Stimulated activated CD4-positive, alpha-beta T cell treated with anti-CD3 and anti-CD28 coated beads, Interleukin-2, amount 100 ng/mL, for 4 hours (primary cell): ENCODE measurements at places on chromosomes 2 and 18.

DNA sequence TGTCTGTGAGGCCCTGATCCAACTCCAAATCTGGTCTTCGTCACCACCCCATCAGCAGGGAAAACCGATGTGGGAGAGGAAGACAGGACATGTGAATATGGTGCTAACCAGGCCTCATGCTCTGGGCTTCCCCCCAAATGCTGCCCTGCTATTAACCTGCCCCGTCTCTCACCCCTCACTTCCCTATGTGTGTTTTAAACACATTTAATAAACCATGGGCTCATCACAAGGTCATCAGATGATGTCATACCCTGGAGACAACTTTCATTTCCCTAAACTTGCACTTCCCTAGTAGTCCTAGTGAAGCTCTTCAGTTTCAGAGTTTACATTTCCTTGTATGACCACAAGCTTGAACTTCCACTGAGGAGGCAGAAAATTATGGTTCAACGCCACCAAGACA is 49.9 kb downstream of the CD8B2 start:
- no peak for DNase-seq

DNA sequence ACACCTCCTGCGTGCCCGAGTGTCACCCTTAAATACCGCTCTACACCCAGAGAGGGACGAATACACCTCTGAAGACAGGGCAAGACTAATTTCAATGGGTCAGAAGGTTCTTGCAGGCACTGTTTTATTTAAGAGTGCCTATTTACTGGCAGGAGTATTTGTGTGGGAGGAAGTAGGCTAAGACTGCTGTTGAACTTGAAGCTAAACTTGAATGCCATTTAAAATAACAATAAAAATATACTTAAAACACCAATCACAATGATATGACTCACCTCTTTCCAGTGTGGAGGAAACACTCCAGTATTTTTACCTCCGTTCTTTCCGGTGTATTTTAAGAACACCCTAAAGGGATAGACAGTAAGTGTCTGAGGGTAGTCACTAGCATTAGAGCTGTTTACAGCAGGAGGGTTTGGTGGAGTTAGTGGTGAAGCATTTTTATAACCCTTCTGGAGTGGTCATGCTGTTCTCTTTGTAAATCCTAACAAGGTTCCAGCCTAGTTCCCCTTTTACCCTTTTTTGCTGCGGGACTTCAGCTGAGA is 9.6 kb upstream of the HOXD1 start:
- DNase-seq, result no peak

GRCh38 chr2:10462178-10463083 is 14.3 kb upstream of the ODC1 start:
- DNase-seq, result no peak

GRCh38 chr2:226664140-226664539 is 135.5 kb downstream of the IRS1 start:
- no peak for DNase-seq

GRCh38 chr2:200360364-200360763 is 53.9 kb downstream of the SPATS2L start:
- no peak for DNase-seq

DNA sequence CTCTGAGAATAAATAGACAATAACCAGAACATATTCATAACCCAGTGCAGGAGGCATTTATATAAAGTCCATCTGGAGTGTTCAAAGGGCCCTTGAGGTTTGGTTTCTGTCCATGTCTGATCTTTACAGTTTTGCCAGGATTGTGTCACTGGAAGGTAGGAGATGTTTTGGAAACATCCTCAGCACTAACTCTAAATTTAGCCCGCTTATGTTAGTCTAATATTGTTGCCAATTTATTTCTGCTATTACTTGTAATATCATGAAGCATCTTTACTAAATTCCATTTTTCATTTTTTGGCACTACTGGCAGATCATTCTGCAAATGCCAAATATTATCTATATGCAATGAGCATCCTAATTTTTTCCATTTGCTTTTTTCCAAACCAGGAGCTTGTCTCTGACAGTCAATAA is 22.4 kb upstream of the REV1 start:
- DNase-seq, result no peak

DNA sequence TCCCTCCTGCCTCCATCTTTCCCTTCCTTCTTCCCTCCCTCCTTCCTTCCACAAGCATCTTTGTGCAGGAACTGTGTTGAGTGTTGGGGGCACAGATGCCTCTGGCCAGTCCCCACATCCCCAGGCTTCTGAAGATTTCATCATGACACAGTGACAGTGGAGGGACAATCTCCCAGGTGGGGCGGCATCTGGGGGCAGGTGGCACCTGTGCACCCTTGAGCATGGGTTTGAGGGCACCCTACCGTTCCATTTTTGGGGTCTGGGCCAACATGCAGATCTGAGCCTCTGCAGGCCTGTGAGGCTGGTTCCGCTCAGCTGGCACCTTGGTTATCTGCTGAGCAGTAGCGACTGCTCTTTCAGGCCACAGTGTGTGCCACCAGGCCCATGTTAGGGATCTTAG is 57.6 kb downstream of the LONRF2 start:
- DNase-seq, result no peak
